DMS79 (cell line): ENCODE measurements at places on chromosomes 2 and 18.

- DNase-seq, result no peak
These were observed 153.8 kb upstream of the TACR1 start for GRCh38 chr2:75353131-75353530.

DNA sequence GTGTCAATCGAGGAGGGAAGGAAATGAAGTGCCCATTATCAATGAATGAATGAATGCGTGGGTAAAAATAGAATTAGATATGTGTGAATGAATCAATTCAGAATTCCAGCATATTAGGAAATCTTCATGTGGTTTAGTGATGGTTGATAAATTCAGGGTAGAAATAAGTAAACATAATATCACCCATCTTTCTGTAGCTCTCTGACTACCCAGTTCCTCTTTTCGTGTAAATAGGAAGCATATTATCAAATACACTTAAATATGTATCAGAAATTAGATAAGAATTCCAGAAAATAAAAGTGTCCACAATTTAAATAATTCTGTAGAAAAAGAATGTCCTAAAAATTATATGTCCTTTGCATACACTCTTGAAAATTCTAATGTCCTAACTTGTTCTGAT lies 552.9 kb upstream of the LRATD1 start:
- no peak for DNase-seq

DNA sequence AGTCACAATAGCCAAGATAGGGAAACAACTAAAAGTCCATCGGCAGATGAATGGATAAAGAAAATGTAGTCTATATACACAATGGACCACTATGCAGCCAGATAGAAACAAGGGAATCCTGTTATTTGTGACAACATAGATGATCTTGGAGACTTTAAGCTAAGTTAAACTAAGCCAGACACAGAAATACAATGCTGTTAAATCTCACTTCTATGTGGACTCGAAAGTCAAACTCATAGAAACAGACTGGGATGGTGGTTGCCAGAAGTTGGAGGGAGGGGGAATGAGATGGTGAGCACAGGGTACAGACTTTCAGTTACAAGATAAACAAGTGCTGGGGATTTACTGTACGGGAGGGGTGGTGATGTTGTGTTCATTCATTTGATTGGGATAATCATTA lies 5.4 kb upstream of the CNDP1 start:
- no peak for DNase-seq

GRCh38 chr2:60309941-60310660 lies 243.4 kb downstream of the BCL11A start:
- no peak for DNase-seq

GRCh38 chr2:135149251-135149650 lies 97.2 kb downstream of the RAB3GAP1 start:
- no peak for DNase-seq
